Dermis microvascular lymphatic vessel endothelial cell (primary cell): ENCODE measurements at places on chromosomes 6 and 20. TPM values are rescaled to one million over a fixed set of nuclear protein-coding genes. Genes with fewer than 3 reads are reported as not detected.

Gene FAM50B
- 4.4 and 6.1 TPM in 2 replicates for total RNA-seq

DNA sequence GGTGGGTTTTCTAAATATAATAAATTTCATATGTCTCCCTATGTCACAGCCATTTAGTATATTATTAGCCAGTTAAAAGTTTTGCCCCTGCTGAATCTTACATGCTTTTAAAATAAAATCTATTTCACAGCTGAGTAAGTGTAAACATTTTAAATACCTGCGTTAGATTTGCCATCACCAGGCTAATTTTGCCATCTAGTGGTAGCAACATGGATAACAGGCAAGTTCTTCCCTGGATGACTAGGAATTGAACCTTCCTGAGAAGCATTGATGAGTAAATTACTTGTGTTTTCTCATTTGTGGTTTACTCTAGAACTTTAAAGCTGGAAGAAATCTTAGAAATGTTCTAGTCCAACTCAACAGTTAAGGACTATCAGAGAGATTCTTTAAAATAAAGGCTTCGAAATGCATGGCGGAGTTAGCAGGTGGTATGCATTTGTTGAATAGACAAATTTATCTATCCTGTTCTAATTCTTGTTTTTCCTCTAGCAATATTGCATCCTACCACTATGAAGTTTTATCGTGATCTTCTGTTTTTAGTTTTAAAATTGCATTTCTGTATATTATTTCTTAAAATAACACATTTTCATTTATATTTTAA is 2.6 kb downstream of the PRSS35 start:
- peak; percentile 48 for DNase-seq

DNA sequence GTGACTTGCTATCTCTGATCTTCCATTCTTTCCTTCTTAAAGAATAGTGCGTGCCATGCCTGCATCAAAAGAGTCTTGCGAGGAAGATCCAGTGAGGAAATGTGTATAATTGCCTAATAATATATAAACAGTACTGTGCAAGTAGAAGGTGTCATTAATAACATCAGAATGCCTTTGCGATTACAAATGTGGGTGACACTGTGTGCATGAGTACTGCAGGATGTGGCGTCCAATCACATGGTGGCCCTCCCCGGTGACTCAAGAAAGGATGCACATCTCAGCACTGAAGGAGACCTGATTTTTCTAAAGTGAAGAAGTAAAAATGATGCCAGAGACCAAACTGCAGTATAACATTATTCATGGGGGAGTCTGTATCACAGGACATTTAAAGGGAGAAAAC is 107.5 kb upstream of the EDN1 start:
- no peak for DNase-seq

DNA sequence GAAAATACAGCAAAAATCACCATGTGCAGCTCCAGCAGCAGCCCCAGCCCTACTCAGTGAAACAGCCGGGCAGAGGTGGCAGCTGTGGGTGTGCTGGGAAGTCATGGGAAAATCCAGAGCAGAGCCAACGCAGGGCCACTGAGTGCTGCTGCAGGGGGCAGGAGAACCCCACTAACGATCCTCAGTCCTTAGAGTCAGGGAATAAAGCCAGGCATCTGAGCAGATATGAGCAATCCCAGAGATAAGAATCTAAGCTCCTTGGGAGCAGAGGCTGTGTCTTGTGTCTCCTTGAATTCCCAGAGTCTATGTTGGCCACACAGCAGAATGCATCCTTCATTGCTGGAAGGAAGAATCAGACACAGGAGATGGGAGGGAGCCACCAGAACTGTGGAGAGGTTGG is 493.1 kb upstream of the MAP3K7 start:
- no peak for DNase-seq

DNA sequence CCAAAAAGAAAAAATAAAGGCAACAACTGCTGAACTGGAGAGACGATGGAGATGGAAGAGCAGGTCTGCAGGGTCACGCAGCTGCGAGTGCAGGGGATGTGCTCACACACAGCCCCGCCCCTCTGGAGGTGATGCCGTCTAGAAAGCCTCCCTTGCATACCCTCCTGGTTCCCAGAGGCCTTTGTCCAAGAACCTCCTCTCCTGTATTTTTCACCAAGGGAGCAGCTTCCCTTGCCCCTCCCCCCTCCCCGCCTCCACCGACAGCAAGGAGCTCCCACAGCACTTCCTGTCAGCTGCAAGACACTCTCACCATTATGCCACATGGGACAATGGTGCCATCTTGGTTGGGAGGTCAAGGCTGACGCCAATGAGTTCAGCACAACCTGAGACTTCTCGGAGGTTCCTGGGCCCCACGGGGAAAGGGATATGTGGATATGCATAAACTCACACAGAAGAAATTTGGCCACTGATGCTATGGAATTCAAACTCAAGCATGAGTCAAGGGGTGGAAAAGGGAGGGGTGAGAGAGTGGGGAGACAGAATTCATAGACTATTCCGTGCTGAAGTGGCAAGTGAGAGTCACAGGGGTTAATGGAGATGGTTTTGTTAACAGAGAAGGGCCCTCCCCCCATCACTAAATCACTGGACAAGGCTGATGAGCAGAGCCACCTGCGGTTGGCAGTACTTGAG is 132.9 kb downstream of the SCML4 start:
- no peak for DNase-seq

GRCh38 chr20:10949930-10950783 is 276.4 kb upstream of the JAG1 start:
- no peak for DNase-seq

DNA sequence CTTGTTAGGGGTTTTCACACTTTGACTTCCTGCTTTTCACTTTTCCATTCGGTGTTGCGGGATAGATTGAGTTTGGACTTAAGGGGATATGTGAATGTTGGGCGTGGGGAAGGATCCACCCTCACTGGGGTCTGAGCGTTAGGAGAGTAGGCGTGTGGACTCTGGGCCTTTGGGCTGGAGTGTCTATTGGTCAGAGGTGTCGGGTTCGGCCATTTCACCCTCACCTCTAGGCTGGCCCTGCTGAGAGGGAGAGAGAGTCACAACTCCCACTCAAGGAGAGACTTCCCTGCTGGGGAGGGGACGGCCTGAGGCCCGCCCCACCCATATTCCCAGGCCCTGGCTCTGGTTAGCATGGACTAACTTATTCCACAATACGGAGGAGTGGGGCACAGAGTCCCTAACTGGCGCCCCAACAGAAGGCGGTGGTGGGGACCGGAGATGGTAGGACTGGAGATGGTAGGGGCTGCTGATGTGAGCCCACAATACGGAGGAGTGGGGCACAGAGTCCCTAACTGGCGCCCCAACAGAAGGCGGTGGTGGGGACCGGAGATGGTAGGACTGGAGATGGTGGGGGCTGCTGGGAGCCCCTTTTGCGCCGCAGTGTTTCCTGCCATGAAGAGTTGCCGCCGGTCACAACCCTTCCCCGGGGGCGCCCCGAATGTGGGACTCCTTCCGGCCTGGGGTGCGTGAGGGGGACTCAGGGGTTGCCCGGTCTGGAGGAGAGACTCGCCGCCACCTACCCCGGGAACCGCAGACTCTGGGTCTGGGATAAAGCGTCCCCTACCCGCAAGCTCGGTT is 1.4 kb upstream of the PTPRA start:
- DNase-seq, result no peak

- DNase-seq, result no peak
These were observed 45.9 kb downstream of the SLC22A3 start for GRCh38 chr6:160393891-160394653.

Gene HLA-DOB
- under 0.01 and 0.13 TPM in 2 replicates for total RNA-seq

DNA sequence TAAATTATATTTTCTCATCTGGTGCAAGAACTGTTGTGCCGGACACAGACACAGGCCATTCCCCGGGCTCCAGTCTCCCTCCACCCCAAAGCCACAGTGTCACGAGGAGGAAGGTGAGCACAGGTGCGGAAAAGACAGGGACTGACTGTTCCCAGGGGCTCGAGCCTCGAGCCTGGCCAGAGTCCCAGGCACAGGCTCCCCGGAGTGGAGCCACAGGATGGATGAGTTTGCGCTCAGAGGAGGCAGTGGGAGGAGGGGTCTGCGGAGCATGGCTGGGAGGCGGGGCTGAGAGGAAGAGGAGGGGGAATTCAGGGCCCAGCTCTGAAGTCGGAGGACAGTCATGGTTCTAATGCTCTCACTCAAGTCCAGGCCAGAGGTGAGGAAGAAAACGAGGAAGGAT is 284.8 kb downstream of the SMOC2 start:
- no peak for DNase-seq

- peak; percentile 42 for DNase-seq
These were observed 3.7 kb downstream of the AGPAT4 start for GRCh38 chr6:161270116-161270515.

DNA sequence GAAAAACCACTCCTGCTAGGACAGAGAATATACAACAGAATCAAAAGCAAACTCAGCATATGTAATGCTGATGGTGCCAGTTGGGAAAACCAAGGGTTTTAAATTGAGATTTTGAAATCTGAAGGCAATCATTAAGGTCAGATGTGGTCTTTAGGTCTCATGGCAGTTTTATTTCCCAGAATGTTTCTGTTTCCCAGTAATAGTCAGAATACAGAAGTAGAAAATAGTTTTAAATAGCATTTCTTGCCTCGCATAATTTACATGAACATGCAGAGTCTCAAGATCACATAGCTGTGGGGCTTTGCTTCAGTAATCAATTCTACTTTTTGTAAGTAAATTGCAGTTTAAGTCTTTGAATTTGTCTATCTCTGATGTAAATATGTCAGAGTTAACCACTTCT is 58.1 kb downstream of the RNF144B start:
- no peak for DNase-seq

DNA sequence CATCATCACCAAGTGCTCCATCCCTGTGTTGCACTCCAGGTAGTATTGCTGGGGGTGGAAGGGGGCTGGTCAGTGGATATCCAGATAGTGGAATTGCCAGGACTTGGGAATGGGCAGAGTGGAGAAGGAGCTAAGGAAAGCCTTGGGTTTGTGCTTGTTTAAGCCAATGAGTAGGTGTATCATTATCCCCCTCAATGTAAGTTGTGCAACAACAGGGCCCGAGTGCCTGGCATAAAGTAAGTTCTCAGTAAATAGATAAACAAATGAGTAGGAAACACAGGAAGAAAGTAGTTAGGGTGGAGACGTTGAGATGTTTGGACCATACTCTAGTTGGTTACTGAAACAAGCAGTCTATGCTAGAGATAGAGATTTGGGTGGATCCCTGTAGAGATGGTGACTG is 9.8 kb downstream of the CCND3 start:
- DNase-seq, result no peak

Gene GTSF1L
- total RNA-seq, result not detected in 2 replicates

GRCh38 chr20:25750220-25750764 is 53.6 kb upstream of the ZNF337 start:
- no peak for DNase-seq

Gene MUCL3
- not detected in 2 replicates for total RNA-seq
